ENCODE measurements at places on chromosomes 12 and 14. TPM values are rescaled to one million over a fixed set of nuclear protein-coding genes. Genes with fewer than 3 reads are reported as not detected.

GRCh38 chr14:81437244-81437643 is 37.1 kb upstream of the STON2 start:
- no peak for DNase-seq

- no peak for DNase-seq
These were observed 583 bp upstream of the LEMD3 start for GRCh38 chr12:65168681-65169319.

GRCh38 chr12:3168223-3169221 is 91.3 kb downstream of the TSPAN9 start:
- no peak for DNase-seq

DNA sequence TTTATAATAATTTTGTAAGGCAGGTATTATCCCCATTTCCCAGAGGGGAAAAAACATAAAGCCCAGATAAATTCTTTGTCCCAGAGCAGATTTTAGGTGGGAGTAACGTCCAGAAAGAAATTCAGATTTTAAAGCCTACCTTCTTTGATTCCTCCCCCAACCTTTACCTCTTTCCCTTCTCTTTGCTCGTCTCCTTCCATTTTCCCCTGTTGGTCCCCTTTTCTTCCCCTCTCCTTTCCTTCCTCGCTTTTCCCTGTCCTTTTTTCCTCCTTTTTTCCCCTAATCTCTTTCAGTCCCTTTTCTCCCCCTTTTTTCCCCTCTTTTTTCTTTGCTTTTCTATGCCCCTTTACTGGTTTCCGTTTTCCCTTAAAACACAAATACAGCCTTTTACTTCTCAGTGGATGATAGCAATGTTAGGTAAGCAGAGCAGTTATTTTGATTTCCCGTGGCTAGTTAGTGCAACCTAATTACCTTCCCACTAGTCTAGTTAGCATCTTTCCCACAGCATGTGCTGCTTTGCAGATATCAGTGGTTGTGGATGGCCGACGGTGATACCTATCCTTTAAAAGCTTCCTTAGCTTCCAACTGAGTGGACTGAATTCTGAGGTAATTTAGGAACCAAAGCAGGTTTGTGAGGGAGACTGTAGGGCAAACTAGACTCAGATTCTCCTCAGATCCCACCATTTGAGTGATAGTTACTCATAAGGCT is 10.9 kb upstream of the AKAP6 start:
- DNase-seq, result no peak

DNA sequence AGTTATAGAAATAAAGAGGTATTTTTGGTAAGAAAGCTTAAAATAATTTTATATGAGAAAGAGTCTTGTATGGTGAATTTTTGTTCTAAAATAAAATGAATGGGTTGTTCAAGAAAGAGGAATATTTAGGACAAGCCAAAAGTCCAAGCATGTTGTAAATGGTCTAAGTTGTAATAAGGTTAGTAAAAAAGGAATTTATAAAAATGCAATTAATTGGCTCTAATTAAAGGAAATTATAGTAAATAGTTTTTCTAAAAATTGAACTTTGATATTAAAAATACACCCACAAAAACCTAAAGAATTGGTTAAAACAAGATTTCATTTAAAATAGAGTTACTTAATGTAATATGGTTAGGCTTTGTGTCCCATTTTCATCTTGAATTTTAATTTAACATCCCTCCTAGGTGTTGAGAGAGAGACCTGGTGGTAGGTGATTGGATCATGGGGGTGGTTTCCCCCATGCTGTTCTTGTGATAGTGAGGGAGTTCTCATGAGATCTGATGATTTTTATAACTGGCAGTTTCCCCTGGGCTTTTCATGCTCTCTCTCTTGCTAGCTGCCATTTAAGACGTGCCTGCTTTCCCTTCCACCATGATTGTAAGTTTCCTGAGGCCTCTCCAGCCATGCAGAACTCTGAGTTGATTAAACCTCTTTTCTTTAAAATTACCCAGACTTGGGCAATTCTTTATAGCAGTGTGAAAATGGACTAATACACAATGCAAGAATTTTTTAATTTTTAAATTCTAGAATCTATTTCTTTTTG is 13.0 kb downstream of the SLC22A17 start:
- DNase-seq, result no peak

GRCh38 chr12:112892856-112893255 is 13.9 kb upstream of the OAS1 start:
- DNase-seq, result no peak

DNA sequence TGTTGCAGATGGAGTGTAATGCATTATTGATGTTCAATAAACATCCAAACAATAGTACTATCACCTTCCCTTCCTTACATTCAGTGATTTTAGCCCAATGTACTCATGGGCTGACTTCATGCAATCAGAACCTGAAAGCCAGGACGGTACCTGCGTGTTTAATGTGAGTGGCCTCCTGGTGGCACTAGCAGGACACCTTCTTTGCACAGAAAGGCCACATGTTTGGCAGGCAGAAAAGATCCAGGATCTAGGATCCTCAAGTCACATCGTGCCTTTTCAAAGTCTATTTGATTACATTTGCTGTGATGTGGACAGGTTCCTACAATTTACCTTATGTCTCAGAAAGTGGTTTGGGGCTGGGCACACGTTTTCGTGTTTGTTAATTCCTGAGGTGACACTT is 82.9 kb downstream of the NEDD1 start:
- no peak for DNase-seq

- DNase-seq, result no peak
These were observed 341 bp downstream of the ZNF10 start for GRCh38 chr12:133130808-133131128.

- DNase-seq, result no peak
These were observed 3.0 kb downstream of the FOXJ2 start for GRCh38 chr12:8035440-8036010.

DNA sequence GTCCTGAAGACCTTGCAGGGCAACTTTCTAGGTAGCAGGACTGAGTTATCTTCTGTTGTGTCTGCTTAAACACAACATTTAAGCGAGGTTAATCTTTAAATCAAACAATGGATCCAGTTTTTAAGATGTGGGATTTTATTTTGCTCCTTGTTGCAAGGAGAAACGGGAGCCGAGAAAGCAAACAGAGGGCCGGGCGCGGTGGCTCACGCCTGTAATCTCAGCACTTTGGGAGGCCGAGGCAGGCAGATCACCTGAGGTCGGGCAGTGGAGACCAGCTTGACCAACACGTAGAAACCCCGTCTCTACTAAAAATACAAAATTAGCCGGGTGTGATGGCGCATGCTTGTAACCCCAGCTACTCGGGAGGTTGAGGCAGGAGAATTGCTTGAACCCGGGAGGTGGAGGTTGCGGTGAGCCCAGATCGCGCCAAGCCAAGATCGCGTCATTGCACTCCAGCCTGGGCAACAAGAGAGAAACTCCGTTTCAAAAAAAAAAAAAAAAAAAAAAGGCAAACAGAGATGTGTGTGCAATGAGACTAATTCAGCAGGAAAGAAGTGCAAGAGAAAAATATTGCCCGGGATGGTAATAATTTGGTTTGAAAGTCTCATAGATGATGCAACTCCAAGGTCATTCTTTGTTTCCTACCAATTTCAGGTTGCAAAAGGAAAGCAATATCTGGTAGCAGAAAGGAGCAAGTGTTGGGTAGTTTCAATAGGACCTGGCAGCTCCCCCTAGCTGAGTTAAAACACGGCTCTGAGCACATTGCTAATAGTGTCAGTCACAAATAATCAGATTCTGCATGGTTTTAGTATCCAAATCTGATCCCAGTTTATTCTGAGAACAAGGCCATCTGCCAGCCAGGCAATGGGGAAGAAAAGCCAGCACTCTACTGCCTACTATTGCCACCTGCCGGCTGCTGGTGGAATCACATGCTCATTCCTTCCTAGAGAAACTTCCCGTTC is 141.4 kb downstream of the PPM1H start:
- DNase-seq, result peak; percentile 87

- DNase-seq, result no peak
These were observed 41.4 kb downstream of the TPCN1 start for GRCh38 chr12:113262710-113263109.

DNA sequence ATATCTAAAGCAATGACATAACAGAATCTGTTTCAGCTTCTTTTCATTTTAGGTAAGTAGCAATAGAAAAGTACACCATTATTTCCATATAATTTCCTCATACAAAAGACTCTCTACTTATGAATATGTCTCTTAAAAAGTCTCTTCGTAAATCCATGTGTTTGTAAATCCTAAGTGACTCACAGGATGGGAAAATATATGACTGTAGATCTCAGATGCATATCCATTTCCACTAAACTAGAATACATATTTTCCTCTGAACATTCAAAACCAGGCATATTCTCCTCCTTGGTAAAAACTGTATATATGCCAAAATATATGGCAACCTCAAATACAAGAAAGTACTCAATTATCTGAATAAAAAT is 93.6 kb downstream of the TXNDC16 start:
- DNase-seq, result no peak

GRCh38 chr14:65866886-65867285 is 454.4 kb downstream of the FUT8 start:
- no peak for DNase-seq

DNA sequence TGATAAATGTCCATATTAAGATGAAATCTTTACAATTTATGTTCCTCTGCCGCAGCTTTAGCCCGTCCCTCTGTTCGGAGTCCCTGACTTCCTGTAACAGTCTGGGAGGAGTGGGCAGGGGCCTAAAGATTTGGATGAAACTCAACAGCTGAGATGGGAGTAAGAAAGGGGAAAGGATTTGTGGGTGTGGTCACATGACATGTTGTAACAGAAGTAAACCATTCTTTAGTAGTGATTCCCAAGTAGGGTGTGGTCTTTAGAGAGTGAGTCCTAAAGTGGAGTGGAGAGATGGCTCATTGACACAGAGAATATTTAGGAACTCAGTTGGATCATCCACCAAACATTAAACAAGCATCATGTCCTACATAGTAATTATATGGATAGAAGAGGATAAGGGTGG is 12.9 kb downstream of the TMEM117 start:
- no peak for DNase-seq

Gene SYCP3
- 2.5 TPM for polyA plus RNA-seq

Gene SAMD4A
- 10.1 TPM for polyA plus RNA-seq

Gene CNTN1
- polyA plus RNA-seq, result 49.6 TPM

Gene C12orf50
- 0.61 TPM for polyA plus RNA-seq

Gene MTA1
- polyA plus RNA-seq, result 143 TPM

Gene FAM90A1
- 1.4 TPM for polyA plus RNA-seq

Gene SLC5A8
- 0.04 TPM for polyA plus RNA-seq

Gene BHLHE41
- 1.0 TPM for polyA plus RNA-seq

Gene TMEM121
- polyA plus RNA-seq, result 2.7 TPM

Data from left lung (tissue), 14 donors.